ENCODE measurements at places on chromosomes 16 and 17.

GRCh38 chr16:57594531-57595031 lies 33.8 kb upstream of the ADGRG1 start:
- DNase-seq, result no peak

GRCh38 chr16:57166451-57166850 lies 19.4 kb downstream of the PSME3IP1 start:
- DNase-seq, result no peak

- no peak for DNase-seq
Measured at GRCh38 chr17:48609033-48609432, 1.8 kb downstream of the HOXB7 start.

- no peak for DNase-seq
Measured at GRCh38 chr16:56346131-56346890, 79.0 kb downstream of the AMFR start.

DNA sequence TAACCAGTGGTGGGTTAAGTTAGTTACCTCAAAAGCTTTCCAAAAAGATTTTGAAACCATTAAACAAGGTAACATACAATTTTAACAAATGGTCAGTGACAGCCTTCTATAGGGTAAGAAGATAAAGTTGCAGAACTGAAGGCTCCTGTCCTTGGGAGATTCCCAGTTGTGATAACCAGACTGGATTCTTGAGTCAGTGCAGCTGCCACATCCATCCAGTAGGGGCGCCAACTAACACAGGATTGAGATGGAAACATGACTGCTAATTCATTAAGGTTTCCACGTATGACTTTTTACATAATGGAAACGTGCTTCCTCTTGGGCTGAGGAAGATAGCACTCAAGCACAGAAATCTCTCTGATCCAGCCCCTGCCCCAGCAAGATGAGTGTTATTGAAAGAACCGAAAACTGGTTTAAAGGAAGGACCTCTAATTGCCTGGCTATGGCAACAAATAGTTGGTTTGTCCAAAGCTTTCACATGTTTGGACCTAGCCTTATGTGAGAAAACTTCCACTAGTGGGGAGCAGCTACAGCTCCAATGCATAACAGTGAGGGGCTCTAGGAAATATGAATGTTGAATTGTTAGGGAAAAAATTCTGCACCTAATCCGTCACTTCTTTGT lies 269.8 kb upstream of the MYOCD start:
- no peak for DNase-seq

DNA sequence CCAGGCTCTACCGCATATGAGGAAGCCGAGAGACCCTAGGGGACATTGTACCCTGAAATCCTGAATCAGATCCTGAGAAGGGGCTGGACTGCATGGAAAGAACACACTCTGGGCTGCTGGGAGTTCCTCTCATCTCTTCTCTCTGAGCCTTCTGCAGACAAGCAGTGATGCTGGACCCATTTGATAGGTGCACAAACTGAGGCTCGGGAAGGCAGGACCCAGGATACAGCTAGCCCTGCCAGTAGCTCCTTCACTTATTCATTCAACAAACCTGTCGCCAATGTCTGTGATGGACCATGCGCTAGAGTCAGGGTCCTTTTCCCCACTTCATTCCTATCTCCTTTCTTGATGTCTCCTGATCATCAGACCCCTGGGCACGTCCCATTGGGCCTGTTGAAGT lies 1.9 kb downstream of the SBK1 start:
- DNase-seq, result no peak

DNA sequence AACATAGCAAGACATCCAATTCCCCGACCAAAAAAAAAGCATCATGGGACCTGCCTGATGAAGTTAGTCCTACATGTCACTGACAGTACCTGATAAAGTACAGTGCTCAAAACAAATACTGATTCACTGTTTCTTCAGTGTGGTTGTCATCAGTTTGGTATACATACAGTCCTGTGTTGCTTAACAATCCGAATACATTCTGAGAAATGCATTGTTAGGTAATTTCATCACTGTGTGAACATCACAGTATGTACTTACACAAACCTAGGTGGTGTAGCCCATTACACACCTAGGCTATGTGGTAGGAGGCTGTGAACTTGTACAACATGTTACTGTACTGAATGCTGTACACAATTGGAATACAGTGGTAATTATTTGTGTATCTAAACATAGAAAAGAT lies 19.0 kb upstream of the FA2H start:
- no peak for DNase-seq

- DNase-seq, result no peak
Measured at GRCh38 chr17:45341533-45342158, 24.8 kb upstream of the MAP3K14 start.

- no peak for DNase-seq
Measured at GRCh38 chr16:30748634-30749445, 615 bp downstream of the PHKG2 start.

GRCh38 chr17:10613775-10614513 lies 43.2 kb downstream of the MYH3 start:
- no peak for DNase-seq

- DNase-seq, result peak; percentile 78
Measured at GRCh38 chr17:27293898-27294688, at the start of gene WSB1. Gene WSB1, plus strand, starts transcription at chr17:27294114. Its CDS starts 282 bp downstream, at chr17:27294396.

DNA sequence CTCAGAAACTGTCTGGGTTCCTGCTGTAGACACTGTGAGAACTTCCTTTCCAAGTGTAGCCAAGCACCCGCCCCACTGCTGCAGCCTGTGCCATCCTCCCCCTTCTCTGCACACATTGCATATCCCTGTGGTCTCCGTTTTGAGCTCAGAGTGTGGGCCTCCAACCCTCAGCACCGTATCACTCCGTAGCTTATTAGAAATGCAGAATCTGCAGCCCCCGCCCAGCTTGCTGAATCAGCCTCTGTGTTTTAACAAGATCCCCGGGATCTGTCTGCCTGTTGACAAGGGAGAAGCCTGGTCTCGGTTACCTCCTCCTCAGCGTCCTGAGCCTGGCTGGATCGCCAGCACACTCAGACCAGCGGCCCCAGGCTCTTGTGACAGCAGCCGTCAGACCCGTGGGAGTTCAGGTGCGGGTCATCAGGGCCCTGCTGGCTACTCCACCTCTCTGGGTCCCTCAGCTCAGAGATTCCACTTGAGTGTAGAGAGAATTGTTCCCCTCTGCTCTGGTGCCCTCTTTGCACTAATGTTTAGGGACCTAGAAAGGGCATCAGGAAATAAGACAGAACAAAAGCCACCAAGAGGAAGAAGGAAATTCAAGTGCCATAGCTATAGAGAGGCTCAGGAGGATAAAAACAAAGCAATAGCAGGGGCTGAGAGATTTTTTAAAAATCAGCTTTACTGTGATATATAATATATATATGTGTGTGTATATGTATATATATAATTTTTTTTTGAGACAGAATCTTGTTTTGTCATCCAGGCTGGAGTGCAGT lies 92.3 kb downstream of the PITPNC1 start:
- DNase-seq, result no peak

DNA sequence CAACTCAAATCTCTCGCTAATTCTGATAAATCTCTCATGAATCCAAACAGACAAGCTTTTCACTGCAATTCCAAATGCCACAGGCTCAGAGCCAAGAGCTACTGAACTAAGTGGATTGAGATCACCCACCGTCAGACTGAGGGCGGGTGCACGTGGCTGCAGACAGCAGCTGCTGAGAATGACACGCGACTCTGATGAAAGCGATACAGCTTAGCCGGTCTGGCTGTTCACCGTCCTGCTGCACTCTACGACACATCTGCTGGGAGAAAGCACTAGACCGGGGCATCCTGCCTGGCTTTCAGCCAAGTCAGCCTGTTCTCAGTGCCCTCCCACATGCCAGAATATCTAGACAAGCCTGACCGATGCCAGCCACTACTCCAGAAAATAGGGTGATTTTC lies 42.6 kb downstream of the KLHDC4 start:
- DNase-seq, result no peak

DNA sequence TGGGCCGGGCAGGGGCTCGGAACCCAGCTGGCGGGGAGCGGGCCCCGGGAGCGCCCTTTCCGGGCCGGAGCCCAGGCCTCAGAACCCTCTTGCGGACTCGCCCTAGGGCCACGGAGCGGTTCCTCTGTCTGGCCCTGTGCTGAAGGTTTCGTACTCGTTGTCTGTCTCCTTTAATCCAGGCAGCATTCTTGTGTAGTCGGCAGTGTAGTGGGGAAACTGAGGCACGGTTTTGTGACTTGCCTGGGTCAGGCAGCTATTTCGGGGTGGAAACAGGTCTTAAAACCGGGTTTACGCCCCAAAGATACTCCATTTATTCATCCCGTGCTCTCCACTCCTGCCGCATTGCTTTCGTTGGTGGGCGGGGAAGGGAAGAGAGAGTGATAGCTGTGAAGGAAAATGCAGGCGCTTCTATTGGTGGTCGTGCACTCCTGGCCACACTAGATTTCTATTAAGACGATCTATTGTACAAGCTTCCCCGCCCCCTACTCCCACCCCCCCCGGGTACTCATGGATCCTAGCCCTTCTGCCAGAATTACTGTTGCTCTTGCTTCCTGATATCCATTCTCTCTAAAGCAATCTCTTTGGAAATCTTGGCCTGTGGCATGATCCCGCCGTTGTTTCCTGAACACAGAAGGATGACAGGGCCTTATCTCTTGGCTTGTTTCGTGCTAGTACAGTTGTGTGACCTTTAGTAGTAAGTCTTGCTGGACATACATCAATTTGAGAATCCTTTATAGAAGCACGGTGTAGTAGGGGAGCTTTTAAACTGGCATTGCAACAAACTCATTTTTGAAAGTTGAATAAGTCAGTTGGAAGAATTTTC lies 751 bp downstream of the DCAF7 start:
- DNase-seq, result no peak

DNA sequence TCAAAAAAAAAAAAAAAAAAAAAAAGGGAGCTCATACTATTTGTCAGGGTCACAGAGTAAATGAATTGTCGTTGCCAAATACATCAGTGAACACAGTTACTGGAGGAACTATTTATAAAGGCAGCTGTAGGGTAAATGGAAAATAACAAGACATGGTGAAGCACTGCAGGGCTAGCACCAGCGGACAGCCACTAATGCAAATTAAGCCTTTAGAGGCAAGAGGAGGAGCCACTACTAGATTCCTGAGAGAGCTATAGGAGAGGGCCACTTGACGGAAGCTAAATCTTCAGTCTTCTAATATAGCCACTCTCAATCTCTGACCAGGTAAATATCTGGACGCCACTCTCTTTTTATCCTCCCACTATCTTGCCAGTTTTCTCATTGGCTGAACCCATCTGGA lies 801.2 kb upstream of the GOT2 start:
- no peak for DNase-seq

- DNase-seq, result no peak
Measured at GRCh38 chr16:278863-279366, 1.5 kb upstream of the ARHGDIG start.

DNA sequence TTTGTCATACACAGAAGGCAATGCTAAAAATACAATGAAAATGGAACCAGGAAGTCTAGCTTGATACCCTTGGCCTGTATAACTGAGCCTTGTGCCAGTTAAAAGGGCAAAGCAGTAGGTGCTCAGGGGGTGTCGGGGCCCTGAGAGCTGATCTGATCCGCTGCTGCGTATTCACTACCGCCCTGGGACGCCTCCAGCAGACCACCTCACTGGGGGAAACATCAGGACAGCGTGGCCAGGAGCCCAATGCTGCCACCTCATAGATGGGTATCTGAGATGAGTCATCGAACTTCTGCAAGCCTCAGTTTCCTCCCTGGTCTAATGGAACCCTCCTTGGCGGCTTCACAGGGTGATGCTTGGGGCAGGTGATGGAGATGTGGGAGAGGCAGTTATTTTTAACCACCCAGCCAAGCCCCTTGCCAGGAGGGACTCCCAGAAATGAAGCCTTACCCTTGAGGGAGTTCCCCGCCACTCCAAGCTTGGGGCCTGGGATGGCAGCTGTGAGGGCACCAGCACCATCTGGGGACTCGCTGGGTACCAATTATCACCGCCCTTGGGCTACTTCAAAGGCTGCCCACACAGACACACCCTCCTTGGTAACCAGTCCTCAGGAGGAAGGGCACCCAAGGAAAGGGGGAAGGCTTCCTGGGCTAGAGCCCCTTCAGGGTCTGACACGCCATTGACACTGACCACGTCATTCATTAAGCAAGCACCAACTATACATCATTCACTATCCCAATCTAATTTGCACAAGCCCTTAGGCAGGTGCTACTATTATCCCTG lies 7.8 kb downstream of the DEXI start:
- DNase-seq, result no peak

DNA sequence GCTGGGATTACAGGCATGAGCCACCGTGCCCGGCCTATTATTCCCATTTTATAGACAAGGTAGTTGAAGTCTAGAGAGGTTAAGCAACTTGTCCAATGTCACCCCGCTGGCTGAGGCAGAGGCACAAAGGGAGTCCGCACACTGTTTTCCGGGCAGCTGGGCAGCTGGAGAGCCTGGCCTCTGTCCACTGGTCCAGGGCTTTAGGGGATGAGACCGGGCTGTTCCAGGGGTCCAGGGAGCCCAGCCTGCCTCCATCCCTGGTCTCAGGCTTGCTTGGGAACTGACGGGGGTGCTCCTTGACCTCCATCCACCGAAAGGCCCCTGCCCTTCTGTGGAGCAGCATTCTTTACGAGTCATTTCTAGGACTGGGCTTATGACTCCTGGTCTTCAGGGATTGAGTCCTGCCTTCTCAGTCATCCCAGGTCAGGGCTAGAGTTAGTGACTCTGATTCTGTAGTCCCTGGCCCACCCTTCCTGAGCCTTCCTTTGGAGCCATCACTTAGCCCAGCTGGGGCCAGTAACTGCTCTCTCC lies 37.5 kb downstream of the SOCS3 start:
- DNase-seq, result no peak

DNA sequence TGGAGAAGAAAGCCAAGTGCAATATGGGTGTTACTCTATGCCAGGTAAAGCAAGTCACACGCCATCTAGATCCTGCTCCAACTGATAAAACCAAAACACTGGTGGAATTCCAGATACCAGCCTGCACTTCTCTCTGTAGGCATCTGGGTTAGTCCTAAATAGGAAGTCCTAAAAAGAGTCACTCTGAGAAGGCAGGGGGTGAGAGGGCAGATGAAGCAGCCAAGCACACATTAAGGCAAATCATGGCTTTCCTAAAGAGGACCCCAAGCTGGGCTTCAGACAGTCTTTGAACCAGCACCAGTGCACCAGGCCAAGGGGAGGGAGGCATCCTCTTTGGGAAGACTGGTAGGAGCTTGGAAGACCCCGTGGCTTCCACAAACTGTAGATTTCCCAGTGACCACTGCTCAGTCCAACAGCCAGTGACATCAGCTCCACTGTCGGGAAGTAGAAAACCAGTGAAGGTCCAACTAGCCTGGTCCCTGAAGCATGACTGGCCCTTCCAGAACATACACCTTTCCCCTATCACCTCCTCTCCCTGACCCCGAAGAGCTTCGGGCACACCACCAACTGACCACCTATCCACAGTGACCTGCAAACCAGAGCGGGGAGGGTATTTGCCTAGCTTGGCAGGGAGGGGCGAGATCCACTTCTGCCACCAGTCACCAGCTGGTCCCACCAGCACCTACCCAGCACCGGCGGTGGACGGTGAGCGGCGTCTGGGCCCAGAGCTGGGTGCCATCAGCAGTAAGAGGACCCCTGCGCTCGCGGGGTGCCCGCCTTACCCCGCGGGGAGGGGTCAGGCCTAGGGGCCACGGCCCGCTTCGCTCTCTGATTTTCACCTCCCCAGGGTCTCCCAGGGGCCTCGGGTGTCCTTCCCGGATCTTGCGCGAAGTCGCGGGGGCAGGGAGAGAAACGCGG lies 1.0 kb downstream of the LITAF start:
- DNase-seq, result no peak

All from esophagus squamous epithelium (tissue), 5 donors.